ENCODE measurements at places on chromosomes 5 and 9. TPM values are rescaled to one million over a fixed set of nuclear protein-coding genes. Genes with fewer than 3 reads are reported as not detected.
A peak's percentile ranks its signal among the peaks of the same experiment; 100 is the strongest.

DNA sequence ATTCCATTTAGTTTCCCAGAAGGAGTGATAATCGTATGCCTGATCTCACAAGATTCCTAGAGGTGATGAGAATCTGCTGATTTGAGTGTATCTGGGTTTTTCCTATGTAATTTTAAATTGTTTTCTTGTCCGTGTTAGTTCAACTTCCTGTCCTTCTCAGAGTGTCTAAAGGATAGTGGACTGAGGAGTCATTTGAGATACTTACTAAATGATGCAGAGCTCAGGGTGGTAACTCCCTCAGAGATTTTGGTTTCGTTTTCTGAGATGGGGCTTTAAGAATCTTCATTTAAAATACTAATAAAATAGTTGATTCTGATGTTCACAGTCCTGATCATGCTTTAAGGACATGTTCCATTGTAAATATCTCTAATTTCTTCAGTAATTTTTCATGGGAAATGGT lies 30.3 kb downstream of the MELK start:
- peak overlapping the region; percentile 92 for H3K27ac ChIP-seq
- DNase-seq, result peak; percentile 41
- peaks cover 12% of the 10 kb centered on the region for H3K36me3 ChIP-seq
- peaks cover 25% of the 10 kb centered on the region for H3K4me1 ChIP-seq
- peak overlapping the region; percentile 70 for H3K4me3 ChIP-seq

DNA sequence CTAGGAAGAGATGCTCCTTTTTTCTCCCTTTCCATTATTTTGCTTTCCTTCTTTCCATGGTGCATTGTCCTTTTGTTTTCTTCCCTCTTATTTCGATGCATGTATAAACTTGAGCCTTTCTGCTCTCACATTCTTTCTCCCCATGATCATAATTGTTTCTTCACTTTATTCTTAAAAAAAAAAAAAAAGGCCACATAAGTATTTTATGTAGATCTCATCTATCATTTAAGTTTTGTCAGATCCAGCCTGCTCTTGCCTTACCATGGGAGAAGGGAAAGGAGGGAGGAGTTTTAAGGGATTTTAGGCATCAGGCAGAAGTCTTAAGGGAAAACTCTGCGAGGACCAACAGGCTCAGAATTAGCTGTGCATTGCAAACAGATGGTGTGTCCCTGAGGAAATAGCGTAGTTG lies 11.1 kb downstream of the TGFBR1 start:
- DNase-seq, result no peak
- H3K4me1 ChIP-seq, result peaks cover 41% of the 10 kb centered on the region
- peaks cover 5% of the 10 kb centered on the region for H3K36me3 ChIP-seq
- no peak overlapping the region for H3K4me3 ChIP-seq

- H3K4me3 ChIP-seq, result no peak overlapping the region
- H3K27me3 ChIP-seq, result no peaks in the 10 kb centered on the region
- H3K4me1 ChIP-seq, result no peaks in the 10 kb centered on the region
- no peak overlapping the region for H3K27ac ChIP-seq
Observed at GRCh38 chr5:19140276-19140675, 847.7 kb downstream of the CDH18 start.

DNA sequence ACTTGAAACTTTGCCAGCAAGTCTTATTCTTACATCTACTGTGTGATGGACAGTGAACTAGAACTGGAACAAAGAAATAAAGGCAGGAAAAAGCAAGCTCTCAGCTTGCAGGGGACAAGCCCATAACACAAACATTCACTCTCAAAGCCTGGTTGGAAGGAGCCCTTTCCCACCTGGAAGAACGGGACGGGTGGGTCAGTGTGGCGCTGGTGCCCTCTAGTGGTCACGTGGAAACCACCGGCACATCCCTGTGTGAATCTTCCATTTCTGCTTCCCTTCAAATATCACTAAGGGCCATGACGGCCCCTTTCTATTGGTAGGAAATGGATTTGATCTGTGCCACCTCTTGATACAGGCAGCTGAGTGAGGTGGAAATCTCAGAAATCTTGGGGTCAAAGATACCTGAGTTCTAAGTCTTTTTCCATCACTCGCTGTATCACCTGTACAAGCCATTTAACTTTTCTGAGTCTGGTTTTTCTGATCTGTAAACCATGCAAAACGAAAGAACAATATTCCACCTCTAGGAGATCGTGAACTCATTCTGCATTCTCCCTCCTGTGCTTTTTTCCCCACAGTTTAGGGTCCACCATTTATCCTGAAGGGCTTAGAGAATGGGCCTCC lies 211.6 kb downstream of the MSX2 start:
- no peak overlapping the region for H3K27ac ChIP-seq
- H3K36me3 ChIP-seq, result no peaks in the 10 kb centered on the region
- H3K27me3 ChIP-seq, result no peaks in the 10 kb centered on the region
- H3K4me1 ChIP-seq, result no peaks in the 10 kb centered on the region
- H3K4me3 ChIP-seq, result no peak overlapping the region
- DNase-seq, result peak; percentile 16

- peaks cover 69% of the 10 kb centered on the region for H3K4me1 ChIP-seq
- H3K27ac ChIP-seq, result no peak overlapping the region
- H3K36me3 ChIP-seq, result peaks cover 28% of the 10 kb centered on the region
- H3K27me3 ChIP-seq, result no peaks in the 10 kb centered on the region
- DNase-seq, result no peak
- H3K4me3 ChIP-seq, result peak overlapping the region; percentile 93
Observed at GRCh38 chr9:127568618-127568970, 43.5 kb upstream of the STXBP1 start.

DNA sequence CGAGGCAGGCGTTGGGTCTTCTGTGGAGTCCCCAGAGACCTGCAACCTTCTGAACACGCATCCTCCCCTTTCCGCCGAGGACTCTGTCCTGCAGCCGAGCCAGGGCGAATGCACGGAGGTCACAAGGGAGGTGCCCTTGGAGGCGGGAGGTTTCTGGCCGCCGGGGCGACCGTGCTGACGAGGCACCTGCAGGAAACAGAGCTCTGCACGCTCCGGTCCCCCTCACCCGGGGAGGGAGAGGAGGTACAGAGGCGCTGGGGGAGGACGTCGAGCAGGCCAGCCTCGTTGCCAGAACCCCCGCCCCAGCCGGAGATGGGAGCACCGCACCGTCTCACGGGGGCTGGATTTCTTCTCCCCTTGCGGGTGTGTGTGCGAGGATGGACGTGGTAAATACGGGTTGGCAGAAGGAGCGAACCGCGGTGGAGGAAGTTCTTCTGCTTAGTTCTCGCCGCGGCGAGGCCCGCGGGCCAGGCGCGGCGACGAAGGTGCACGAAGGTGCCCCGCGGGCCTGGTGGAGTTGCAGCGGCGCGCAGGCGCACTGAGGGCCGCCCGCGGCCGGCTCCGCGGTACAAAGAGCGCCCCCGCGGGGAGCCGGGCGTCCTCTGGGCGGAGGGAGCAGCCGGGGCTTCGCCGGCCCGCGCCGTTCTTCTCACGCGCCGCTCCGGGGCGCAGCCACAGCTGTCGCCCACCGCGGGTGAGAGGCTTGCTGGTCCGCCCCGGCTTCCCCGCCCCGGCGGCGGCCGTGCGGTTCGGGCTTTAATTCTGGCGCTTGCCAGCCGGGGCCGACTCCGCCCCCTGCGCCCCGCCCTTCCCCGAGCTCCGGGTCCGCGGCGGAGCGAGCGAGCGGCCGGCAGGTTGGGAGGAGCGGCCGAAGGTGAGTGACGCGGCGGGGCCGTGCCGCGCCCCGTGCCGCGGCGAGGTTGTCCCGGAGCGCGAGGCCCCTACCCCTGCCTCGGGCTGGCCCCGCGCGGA lies 289.5 kb downstream of the DOCK8 start:
- H3K36me3 ChIP-seq, result no peaks in the 10 kb centered on the region
- no peak within 1 kb of the TSS for H3K27ac ChIP-seq
- H3K4me1 ChIP-seq, result no peaks in the 10 kb centered on the region
- no peak for DNase-seq
- H3K4me3 ChIP-seq, result peak within 1 kb of the TSS; percentile 55

- H3K27ac ChIP-seq, result no peak overlapping the region
- no peak for DNase-seq
- peaks cover 5% of the 10 kb centered on the region for H3K36me3 ChIP-seq
- peaks cover 8% of the 10 kb centered on the region for H3K27me3 ChIP-seq
- no peak overlapping the region for H3K4me3 ChIP-seq
Observed at GRCh38 chr9:136603901-136604814, 58.3 kb upstream of the NOTCH1 start.

GRCh38 chr5:54534191-54535004 lies 16.8 kb downstream of the SNX18 start:
- H3K4me3 ChIP-seq, result peak overlapping the region; percentile 50
- H3K27ac ChIP-seq, result peak overlapping the region; percentile 84
- no peak for DNase-seq
- peaks cover 12% of the 10 kb centered on the region for H3K36me3 ChIP-seq
- no peaks in the 10 kb centered on the region for H3K27me3 ChIP-seq

DNA sequence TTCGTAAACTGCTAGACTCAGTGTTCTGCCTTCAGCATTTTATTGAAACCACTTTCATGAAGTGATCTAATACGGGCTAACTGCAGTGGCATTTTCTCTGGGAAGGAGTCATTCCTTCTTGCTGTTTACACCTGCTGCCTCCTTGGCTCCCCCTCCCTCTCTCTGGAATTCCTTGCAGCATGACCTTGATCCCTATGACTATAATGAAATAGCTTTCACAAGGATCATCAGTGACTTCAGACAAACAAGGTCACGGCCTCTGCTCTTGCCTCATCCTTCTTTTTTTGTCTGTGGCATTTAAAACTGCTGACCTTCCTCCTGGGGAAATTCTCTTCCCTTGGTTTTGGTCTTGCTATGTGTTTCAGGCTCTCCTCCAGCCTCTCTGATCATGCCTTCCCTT lies 90.2 kb downstream of the ZNF462 start:
- peaks cover 3% of the 10 kb centered on the region for H3K27me3 ChIP-seq
- peaks cover 21% of the 10 kb centered on the region for H3K36me3 ChIP-seq
- peak; percentile 62 for DNase-seq
- H3K4me1 ChIP-seq, result peaks cover 57% of the 10 kb centered on the region
- H3K4me3 ChIP-seq, result peak overlapping the region; percentile 1
- H3K27ac ChIP-seq, result peak overlapping the region; percentile 47

- 0 out of 2 replicates have a peak, but pooled peaks cover 12% of the 10 kb centered on the region for H3K36me3 ChIP-seq
- H3K4me1 ChIP-seq, result peaks cover 6% of the 10 kb centered on the region
- no peak for DNase-seq
Observed at GRCh38 chr9:122031776-122032175, 61.3 kb downstream of the TTLL11 start.

DNA sequence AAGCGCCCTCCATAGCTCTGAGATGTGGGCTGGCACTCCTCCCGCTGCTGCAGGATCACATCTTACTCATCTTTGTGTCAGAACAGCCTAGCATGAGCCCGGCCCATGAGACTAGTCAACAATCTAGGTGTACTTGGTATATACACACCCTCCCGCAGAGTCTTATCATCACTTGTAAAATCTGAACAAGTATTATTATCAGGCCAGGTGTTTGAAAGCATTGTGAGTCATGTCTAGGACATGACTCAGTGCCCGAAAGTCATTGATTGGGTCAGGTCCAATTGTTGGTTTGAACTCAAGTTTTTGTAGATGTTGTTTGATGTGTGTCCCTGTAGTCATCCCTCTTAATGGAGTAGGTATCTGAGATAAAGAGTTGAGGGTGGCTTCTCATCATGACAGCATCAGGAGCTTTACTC lies 108.7 kb downstream of the CFAP90 start:
- H3K27ac ChIP-seq, result no peak overlapping the region
- H3K4me1 ChIP-seq, result peaks cover 5% of the 10 kb centered on the region
- no peak for DNase-seq
- no peaks in the 10 kb centered on the region for H3K36me3 ChIP-seq
- H3K4me3 ChIP-seq, result no peak overlapping the region
- no peaks in the 10 kb centered on the region for H3K27me3 ChIP-seq

- H3K27ac ChIP-seq, result no peak overlapping the region
- H3K4me3 ChIP-seq, result no peak overlapping the region
- peaks cover 2% of the 10 kb centered on the region for H3K27me3 ChIP-seq
Observed at GRCh38 chr9:114056527-114056926, 21.6 kb downstream of the AMBP start.

DNA sequence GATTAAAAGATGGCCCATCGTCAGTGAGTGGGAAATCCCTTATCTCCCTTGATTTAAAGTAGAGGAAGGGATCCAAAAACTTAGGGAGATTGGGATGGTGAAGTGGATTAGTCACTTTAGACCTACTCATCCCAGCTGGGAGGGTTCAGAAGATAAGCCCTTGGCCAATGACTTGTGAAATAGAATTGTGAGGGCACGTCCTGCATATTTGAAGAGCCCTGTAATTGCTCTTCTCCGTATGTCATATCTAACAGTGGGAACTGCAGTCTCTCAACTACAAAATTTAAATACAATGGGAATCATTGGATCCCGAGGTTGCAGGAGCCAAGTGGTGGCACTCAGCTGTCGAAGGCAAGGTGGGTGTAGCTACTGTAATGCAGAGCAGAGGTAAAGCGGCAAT lies 65.4 kb upstream of the C9orf72 start:
- H3K27ac ChIP-seq, result no peak overlapping the region
- H3K4me3 ChIP-seq, result no peak overlapping the region
- no peaks in the 10 kb centered on the region for H3K36me3 ChIP-seq
- H3K27me3 ChIP-seq, result no peaks in the 10 kb centered on the region

DNA sequence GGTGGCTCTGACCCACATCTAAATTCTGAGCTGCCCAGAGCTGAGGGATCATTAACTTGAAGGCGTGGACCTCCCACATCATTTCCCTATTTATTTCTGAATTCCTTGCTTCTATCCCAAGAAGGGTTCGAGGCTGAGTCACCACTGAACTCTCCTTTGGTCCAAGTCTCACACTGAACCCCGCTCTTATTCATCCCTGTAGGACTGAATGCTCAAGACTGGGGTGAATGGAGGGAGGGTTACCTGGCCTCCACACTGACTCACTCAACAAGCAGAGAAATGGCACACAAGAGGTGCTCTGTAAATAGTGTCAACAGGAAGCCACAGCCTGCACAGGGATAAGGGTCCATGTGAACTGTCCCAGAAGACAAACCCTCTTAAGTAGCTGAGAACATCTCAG lies 79.1 kb upstream of the FSTL4 start:
- no peak overlapping the region for H3K27ac ChIP-seq
- H3K36me3 ChIP-seq, result no peaks in the 10 kb centered on the region
- no peak overlapping the region for H3K4me3 ChIP-seq
- DNase-seq, result no peak
- H3K27me3 ChIP-seq, result peaks cover 22% of the 10 kb centered on the region

GRCh38 chr5:63101870-63102269 lies 523.3 kb downstream of the LRRC70 start:
- H3K27ac ChIP-seq, result no peak overlapping the region
- H3K36me3 ChIP-seq, result no peaks in the 10 kb centered on the region
- no peaks in the 10 kb centered on the region for H3K4me1 ChIP-seq
- no peaks in the 10 kb centered on the region for H3K27me3 ChIP-seq
- H3K4me3 ChIP-seq, result no peak overlapping the region

DNA sequence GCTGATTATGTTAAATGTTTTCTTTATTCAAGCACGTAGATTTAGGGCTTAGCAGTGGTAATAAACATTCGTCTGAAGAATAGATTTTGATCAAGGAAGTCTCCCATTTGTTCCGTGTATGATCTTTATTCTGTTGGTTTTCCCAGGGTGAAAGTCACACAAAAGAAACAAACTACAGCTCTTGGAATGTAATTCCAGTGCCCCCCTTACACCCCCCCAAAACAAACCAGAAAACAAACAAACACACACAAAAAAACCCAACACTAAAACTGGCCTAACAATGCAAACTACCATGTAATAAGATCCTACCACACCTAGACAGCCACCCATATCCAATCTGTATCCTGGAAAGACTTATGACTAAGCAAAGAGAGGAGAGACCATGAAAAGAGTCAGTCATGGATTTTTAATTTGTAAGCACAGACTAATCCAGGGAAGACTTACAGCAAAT lies 196.2 kb upstream of the ELL2 start:
- no peak overlapping the region for H3K4me3 ChIP-seq
- H3K36me3 ChIP-seq, result 0 out of 2 replicates have a peak, but pooled peaks cover 5% of the 10 kb centered on the region
- no peak for DNase-seq
- H3K4me1 ChIP-seq, result peaks cover 14% of the 10 kb centered on the region

FCN2 gene
- total RNA-seq, result not detected

ZNF483 gene
- total RNA-seq, result 0.87 TPM

SYK gene
- total RNA-seq, result not detected

CORO2A gene
- total RNA-seq, result 2.4 TPM

RAB3C gene
- total RNA-seq, result not detected

PCDHB10 gene
- total RNA-seq, result 1.0 TPM

FOXD4L6 gene
- total RNA-seq, result not detected

PHYHD1 gene
- 6.2 TPM for total RNA-seq

PCDHA6 gene
- not detected for total RNA-seq

PCDHGA6 gene
- 2.1 TPM for total RNA-seq

Data from HFFc6 (cell line).